ENCODE measurements at places on chromosomes 4 and X.

DNA sequence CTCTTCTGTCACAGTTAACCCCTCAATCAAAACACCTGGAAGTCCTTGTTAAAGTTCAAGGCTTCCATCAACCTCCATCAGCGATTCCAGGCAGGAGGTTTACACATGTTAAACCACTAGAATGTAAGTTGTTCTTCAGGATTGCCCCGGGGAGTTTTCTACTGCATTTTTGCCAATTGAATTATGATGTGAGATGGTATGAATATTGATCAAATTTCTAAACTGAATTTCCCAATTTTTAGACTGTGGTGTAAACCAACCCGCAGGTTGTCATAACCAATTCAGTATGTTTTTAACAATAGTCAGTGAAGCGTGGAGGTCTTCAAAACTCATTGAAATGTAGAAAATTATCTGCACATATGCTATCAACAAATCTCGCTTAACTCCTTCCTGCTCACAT is 21.2 kb upstream of the TENM3 start:
- no peak for DNase-seq

DNA sequence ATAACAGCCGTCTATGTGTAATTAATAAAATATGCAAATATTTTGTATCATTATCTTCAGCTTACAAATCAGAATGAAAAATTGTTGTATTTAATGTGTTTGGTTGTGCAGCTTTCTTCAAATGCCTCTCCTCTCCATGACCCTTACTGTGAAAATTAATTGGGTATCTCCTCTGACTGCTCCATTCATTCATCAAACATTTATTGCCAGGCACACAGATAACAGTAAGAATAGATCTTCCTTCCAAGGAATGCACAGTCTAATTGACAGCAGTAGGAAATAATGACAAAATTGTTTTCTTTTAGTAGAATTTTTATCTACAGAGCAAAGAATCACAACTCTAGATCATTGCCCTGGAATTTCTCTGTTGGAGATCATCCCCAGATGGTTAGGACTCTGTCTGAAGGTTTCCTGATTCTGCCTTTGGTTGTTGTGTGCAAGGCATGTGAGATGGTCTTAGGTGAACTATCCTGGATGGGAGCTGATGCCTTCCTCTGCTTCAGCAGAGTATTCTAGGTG is 395.0 kb upstream of the FAT1 start:
- DNase-seq = no peak

GRCh38 chr4:151169900-151170299 is 70.5 kb downstream of the RPS3A start:
- no peak for DNase-seq

DNA sequence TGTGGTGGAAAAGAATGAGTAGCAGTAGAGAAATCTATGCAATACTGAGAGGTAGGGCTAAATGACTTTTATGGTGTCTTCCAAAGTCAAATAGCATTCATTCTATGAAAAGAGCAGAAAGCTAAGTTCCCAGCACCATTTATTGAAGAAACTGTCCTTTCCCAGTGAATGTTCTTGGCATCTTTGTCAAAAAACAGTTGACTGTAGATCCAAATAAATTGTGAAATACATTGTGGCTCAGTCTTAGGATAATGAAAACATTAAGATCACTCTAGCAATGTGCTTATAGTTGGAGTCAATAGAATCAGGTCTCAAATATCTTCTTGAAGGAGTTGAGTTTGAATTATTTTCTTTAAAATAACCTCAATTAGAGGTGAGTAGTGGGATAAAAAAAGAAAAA is 19.4 kb downstream of the AREG start:
- DNase-seq = no peak

GRCh38 chrX:40821780-40822179 is 86.4 kb upstream of the MED14 start:
- DNase-seq = no peak

GRCh38 chr4:95539106-95539505 is 9.7 kb downstream of the UNC5C start:
- no peak for DNase-seq

DNA sequence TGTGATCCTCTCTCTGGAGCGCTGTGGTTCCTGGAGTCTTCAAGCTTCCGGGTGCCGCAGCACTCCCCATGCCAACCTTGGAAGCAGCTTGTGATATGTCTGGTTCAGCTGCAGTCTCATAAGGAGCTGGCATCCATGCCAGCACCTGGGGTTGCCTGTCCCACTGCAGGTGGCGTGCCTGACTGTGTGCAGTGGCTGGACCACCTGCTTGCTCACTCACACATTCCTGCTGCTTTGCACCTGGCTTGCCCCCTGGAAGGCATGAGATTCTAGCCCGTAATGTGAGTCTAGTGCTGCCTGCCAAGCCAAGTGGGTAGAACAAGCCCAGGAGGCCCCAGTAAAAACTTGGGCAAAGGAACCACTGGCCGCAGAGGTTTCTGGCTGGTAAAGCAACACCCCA is 687.2 kb upstream of the AADAT start:
- DNase-seq = no peak

DNA sequence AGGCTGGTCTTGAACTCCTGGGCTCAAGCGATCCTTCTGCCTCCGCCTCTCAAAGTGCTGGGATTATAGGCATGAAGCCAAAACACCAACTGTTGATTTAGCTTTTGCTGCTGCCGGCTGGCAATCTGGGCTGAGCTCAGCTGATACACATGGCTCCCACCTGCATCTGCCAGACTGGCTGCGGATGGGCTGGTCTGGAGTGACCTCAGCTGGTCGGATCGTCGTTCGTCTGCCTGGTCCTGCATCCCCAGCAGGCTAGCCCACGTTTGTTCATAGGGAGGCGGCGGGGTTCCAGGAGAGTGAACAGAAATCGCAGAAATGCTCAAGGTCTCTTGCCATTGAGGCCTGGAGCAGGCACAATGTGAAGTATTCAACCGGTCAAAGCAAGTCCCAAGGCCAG is 74.4 kb upstream of the DDX3X start:
- no peak for DNase-seq

GRCh38 chr4:123984886-123985285 is 588.3 kb downstream of the SPRY1 start:
- DNase-seq = no peak

DNA sequence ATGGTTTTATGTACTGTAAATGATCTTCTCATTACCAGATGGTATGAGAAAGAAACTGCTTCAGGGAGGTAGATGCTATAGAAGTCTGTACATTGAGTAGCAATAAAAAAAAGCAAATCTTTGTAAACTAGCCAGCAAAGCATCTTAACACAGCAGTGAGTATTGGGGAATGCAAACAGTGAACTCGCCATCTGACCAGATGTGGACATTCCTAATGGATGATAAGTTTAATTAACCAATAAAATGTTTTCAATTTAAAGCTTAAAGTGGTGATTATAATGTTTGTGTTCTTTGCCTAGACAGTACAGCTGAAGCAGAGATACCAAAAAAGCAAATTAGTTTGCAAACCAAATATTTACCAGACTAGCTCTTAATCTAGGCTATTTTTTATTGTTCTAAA is 1144.2 kb downstream of the FAT4 start:
- DNase-seq = no peak

GRCh38 chr4:101221294-101221693 is 126.0 kb downstream of the PPP3CA start:
- DNase-seq = no peak

GRCh38 chr4:83149865-83150652 is 35.5 kb upstream of the PLAC8 start:
- DNase-seq = no peak

DNA sequence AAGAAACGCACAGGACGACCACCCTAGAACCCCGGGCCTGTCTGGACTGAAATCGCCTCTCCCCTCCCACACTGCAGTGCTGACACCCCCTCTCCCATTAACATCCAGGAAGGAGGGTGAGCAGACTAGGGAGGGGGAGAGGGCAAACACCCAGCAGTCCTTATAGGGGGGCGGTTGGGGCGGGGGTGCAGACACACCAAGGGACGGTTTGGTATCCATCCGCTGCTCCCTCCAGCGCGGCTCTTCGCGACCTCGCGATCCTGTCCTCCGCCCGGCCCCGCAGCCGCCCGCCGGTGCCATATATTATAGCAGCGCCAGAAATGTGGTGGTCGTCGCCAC is 411 bp upstream of the GPRASP1 start:
- no peak for DNase-seq

- DNase-seq = no peak
These were observed at the start of gene SLC38A5 for GRCh38 chrX:48470110-48470832. TSS of gene SLC38A5 (minus strand) at chrX:48470260. CDS start at chrX:48467924, 2,336 bp downstream.

GRCh38 chr4:189202182-189202868 is 738.3 kb upstream of the FRG1 start:
- peak; percentile 75 for DNase-seq

GRCh38 chr4:107270614-107271013 is 234.5 kb upstream of the DKK2 start:
- DNase-seq = no peak

- peak; percentile 73 for DNase-seq
These were observed 775 bp downstream of the SHROOM4 start for GRCh38 chrX:50812995-50813842.

DNA sequence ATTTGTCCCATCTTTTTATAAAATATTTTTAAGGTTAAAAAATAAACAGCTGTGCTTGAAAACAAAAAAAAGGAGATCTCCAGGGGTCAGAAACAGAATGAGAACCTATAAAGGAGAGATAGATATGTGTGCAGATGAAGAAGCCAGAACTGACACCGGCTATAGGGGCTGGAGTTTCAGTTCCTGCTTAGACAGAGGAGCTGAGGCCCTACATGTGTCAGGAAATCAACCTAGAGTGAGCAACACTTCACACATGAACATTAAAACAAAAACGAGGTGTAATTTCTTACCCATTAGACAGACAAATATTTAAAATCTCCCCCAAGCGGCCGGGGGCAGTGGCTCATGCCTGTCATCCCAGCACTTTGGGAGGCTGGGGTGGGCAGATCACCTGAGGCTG is 17.8 kb upstream of the HUWE1 start:
- no peak for DNase-seq

DNA sequence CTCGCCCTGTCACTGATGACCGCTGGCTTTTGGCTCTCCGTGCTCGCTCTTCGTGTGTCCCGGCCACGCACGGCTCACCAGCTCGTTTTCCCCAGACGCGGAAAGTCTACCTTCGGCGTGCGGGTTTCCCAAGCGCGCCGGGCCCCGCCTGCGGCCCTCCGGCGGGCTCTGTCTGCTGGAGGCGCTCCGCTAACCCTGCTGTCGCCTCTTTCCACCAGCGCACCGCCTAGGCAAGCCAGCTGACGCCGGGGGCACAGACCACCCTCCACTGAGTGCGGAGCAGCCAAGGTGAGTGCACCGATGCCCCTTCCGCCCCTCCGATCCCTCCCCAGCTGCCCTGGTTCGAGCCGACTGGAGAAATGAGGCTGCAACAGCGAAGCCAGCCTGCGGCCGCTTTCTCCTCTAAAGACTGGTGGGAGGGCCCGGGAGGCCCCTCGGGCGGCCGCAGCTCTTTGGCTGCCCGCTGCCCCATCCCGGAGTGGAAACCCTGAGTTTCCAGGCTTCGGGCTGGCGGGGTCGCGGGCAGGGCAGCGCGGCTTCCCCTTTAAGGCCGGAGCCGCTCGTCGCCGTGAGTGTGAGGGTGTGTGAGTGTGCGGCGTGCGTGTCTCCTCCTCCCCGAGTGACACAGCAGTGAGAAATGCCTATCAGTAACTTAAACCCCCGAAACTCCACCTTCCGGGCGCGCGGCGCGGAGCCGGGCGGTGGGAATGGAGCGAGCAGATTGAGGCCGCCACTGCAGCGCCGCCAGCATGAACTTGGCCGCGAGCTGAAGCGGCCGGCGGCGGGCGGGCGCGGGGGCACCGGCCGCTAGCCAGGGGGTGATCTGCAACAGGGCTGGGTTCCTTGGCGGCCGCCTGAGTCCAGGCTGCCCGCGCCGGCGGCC is at the start of gene MAMLD1:
Gene MAMLD1 (plus strand): TSS at position 719 of the 883 bp plus-strand sequence. CDS start 82,200 bp downstream, outside the sequence.
- DNase-seq = peak; percentile 79

DNA sequence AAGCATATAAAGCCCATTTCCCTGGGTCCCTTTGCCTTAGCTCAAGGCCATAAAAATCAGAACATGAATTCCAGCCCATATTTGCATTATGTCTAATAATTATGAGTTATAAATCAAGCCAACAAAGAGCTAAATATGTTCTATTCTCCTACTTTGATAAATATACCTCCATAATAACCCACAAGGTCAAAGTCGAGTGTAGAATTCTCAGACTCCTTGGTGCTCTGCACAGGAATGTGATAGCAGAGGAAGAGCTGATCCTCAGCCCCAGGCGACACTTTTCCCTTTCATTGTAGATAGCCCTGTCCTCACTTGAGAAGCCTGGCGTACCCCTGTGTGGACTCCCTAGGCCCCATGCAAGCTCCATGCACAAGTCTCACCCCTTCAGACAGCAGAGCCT is 85.6 kb downstream of the CASP3 start:
- no peak for DNase-seq

DNA sequence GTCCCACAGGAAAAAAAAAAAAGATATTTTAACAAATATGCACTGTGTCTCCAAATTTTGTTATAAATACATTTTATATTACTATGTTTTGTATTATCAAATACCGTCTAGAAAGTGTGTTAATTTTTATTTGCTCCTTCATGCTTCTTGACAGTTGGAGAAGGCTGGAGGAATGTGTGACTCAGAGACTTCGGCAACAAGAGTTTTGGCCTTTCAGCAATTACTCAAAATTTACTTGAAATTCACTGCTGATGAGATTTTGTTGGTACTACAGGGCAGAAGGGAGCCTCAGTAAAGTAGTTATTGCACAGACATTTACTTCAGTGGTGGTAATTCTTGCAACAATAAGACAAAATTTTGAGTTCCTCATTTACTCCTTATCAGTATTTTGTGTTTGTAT is 2164.0 kb downstream of the PCDH7 start:
- DNase-seq = no peak
